ENCODE measurements at places on chromosomes 5 and 9.

- DNase-seq, result no peak
Measured at GRCh38 chr5:66057239-66057638, 86.9 kb upstream of the SREK1 start.

DNA sequence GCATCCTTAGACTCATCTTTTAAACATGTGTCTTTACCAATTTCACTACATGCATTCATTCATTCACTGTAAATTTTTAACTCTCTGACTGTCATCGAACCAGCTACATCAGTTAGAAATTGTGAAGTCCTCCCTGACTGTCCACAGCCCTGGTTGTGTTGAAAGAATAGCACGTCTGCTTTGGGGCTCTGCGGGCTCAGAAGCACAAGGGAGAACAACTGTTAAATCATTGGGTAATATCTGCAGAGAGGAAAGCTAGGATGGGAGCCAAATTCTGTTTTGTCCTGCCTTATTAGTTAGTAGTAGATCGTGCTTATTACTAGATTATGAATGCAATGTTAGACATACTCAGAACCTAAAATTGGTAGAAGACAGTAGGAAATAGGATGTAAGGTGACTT, 26.3 kb upstream of the FAM120AOS start:
- no peak for DNase-seq

DNA sequence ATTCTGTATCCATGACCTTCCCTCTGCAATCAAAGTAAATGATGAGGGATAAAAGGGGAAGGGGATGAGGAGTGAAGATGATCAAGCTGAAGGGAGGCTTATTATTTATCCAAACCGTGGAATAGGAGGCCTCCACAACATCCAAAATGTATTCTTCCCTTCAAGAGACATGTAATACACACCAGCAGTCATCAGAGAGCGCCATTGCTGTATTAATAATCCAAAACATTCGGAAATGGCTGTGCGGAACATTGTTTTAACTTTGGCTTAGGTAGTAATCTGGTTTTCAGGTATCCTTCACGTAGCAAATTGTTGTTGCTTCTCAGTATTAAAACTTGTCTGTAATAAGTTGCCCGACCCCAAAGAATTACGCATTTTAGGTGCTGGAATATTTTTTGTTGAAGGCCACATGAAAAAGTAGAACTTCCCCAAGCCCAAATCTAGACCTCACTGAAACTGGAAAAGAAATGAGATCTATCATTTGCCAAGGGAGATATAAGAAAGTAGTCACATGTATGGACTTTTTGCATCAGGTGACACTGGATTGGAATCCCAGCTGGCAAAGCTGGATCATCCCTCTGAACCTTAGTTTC, 2.6 kb upstream of the BOD1 start:
- peak; percentile 45 for DNase-seq

- DNase-seq, result no peak
Measured at GRCh38 chr5:107020626-107021025, 650.1 kb downstream of the EFNA5 start.

DNA sequence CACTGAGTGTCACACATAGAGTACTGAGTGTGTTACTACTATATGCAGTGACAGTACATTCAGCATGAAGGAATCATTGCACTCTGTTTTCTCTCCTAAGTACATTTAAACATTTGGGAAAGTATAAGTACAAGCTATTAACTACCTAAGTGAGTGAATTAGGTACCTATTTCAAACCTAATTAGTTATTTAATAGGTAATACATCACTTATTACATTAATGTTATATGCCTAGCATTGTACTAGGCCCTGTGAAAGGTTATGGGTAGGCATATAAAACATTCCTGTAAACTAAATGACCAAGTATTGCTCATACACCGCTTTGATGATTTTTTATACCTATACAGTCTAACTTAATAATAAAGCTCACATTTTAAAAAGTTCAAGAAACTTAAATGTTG, 25.7 kb upstream of the PPP3R2 start:
- no peak for DNase-seq

GRCh38 chr9:95028853-95029219, 288.7 kb downstream of the FANCC start:
- no peak for DNase-seq

DNA sequence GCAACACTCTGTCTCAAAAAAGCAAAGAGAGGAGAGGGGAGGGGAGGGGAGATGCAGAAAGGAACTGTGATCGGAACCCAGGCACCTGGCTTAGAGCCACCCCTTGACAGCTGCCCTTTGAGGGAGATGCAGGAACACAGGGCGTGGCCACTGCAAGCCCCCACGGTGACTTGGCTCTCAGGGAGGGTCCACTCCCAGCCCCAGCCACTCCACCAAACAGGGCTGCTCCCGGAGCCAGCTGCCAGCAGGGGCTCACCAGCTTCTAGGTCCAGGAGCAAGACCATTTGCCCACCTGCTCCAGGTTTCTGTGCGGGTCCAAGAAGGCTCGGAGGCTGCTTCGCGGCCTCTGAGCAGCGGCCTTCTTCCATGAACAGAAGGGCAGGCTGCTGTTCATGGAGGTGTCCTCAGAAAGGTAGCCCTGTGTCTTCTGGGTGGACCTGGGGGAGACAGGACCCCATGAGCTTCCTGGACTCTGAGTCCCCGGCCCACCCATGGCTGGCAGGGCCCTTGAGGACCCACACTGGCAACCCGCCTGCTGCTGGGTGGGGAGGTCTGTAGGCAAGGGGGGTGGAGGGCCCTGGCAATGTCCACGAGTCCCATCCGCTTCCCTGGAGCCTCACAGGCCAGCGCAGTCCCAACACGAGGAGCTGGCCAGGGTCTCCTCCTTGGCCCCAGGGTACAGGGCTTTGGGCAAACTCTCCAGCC, 7.9 kb downstream of the C9orf50 start:
- DNase-seq, result no peak

DNA sequence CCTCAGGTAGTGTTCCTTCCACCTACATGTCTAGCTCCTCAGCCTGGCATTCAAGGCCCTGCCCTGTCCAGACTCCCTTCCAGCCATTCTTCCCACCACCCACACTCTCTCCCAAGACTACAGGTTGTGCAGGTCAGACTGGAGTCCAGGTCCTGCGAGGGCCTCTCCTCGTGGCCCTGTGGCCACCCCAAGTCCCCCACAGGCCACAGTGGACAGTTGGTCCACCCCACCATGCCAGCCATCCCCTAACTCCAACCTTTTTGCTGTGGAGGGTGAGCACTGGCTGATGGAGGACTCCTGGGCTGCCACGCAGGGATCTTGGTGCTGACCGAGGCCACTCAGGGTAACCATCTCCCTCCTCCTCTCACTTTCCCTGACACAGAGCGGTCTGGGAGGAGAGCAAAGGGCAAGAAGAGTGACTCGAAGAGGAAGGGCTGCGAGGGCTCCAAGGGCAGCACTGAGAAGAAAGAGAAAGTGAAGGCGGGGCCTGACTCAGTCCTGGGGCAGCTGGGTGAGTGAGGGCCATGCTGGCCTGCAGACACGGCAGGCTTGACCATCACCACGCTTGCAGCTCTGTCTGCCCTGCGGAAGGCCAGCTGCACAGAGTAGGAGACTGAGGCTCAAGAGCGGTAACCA, 51.0 kb downstream of the JADE2 start:
- DNase-seq, result no peak
